NCI-H1105 treated with DMSO at 0.1 percent for 48 hours (cell line): ENCODE measurements at places on chromosomes 11 and 22.

DNA sequence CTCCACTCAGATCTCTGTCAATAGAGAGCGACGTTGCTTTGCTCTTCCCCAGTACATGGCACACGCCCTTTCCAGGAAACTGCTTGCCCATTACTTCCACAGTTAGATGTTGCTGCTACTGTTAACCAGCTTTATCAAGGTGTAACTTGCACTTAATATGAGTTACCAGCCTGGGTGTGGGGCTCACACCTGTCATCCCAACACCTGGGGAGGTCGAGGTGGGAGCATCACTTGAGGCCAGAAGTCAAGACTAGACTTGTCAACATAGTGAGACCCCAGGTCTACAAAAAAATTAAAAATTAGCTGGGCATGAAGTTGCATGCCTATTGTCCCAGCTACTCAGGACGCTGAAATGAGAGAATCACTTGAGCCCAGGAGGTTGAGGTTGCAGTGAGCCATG lies 177.1 kb upstream of the B3GAT1 start:
- DNase-seq: no peak

- no peak for DNase-seq
These were observed 5.8 kb upstream of the CELF1 start for GRCh38 chr11:47558695-47559094.

GRCh38 chr22:19526702-19527111 lies 2.5 kb upstream of the CLDN5 start:
- DNase-seq: no peak

DNA sequence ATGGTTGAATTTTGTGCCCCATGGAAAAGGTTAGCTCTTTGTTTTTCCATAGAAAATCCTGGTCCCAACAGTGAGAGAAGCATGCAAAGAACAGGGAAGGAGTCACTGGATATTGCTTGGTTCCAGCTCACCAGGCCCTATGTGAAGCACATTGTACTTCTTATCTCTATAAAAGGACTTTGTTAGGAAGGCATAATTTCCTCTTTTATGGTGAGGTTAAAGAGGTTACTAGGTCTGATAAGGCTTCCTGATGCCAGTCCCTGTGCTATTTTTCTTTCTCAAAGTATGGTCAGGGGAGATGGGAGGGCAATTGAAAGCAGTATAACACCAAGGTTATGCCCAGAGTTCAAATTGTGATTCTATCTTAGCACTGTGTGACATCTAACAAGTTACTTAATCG lies 162.6 kb downstream of the KIF18A start:
- no peak for DNase-seq

DNA sequence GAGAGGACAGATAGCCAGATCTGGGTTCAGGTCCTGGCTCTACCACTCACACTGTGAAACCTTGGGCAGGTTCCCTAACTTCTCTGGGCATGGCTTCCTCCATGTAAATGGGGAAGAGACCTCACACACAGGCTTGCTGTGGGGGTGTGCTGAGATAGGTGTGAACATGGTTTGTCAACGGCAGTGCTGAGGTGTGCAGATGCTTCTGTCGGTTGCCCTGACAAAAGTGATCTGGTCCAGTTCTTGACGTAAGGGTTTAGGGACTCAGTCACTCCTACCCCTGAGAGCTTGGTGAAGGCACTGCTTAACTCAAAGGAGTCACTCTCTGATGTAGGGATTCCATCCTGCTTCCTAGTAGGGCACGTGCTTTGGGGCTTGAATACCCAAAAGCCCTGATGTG lies 2.0 kb downstream of the C1QTNF4 start:
- no peak for DNase-seq

- no peak for DNase-seq
These were observed 48.2 kb downstream of the MOB2 start for GRCh38 chr11:1438261-1438966.

DNA sequence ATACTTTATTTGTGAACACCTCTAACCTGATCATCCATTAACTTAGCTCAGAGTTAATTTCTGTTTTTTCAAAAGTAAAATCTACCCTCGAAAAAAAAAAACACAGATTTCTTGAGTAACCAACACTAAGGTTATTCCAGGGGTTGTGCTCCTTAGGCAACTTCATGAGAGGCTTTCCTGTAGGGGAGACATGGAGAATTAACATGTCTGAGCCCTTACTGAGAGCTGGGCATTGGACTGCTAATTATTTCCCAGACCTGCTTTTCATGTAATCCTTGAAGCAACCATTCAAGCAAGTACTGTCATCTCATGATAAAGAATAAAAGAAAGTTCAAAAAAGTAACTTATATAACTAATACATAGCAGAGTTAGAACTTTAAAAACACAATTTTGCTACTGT lies 13.5 kb upstream of the UPB1 start:
- DNase-seq: no peak

- DNase-seq: no peak
These were observed 80.5 kb downstream of the PGR start for GRCh38 chr11:101049123-101049522.

DNA sequence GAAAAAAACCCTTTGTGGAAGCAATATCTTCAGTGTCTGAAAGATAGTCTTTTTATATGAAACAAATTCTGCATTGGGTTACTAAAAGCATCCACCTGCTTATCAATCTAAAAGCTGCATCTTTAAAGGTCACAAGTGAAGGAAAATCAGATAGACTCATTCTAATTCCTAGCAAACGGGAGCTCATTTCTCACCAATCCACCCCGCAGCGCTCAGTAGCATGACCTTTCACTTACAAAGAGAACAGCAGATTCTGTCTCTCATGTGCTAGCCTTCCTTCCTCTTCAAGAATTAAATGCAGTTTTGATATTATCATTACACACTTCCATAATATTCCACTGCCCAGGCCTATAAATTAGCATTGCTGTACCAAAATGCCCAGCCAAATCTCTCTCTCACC lies 212.9 kb downstream of the CADM1 start:
- DNase-seq: no peak

DNA sequence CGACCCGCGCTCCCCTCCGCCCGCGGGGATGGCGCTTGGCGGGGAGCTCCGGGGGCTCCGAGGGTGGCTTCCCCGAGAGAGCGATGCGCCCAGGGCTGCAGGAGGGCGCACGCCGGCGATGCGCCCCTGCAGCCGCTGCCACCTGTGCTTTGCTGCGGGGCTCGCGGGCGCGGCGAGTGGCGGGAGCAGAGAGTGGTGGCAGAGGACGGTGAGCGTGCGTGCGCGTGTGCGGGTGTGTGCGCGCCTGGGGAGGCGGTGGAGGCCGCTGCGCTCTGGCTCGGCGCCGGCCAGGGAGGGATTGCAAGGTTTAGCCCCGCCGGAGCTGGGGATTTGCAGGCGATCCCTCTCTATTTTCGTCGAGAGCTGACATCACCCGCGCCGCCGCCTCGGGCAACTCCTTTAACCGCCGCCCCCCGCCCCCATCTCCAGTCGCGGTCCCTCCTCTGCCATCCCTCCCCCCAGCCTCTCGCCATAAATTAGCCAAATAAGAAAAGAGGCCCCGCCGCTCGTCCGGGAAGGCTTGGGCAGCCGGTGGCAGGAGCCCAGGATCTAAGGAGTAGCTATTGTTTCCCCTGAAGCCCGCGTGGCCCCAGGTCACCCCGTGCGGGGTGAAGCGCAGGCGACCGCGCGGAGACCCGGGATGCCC lies at the start of gene SLC1A2:
Gene SLC1A2, minus strand, starts transcription at position 375 of the 646 bp plus-strand sequence. CDS start 592 bp downstream, outside the sequence.
- peak; percentile 54 for DNase-seq

- DNase-seq: no peak
These were observed 11.9 kb downstream of the HIPK3 start for GRCh38 chr11:33268945-33269540.

GRCh38 chr22:39938509-39939111 lies 21.6 kb upstream of the TMA7B start:
- DNase-seq: no peak

DNA sequence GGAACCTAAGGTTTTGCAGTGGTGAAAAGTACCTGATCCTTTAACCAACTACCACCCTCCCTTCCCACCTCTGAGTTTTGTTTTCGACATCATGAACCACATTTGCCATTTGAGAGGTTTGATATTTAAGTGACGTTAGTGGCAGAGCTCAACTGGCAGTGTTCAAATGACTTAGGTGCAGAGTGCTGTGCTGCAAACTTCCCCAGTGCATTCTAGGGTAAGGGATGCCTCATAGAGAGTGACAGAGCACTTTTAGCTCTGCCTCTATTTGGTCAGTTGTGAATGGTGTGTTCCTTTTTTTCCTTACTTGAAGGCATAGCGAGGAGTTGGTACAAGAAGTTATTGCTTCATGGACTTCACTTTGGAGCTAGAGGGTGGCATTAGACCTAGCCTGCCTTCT lies 9.4 kb downstream of the BMAL1 start:
- no peak for DNase-seq

DNA sequence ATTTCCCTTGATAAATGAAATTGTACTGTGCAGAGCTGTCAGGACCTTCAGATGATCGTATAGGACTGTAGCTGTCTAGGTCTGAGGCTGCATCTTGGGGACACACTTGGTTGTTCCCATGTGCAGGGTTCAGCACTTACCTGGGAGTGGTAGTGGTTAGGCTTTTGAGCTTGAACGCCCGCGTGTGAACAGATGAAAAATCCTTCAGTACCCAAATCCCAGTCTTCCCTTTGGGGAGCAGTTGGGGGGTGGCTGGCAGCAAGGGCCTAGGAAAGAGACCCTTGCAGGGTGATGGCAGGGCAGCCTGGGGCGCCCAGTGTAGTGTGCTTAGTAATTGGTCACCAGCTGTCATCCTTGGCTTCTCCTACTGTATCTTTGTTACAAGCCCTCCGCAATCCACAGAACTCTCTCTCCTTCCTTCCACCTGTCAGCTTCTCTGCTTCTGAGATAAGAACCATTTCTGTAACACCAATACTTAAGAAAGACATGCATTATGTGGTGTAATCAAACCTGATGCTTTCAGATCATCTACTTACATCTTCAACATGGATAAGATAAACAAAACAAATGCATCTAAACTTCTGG lies 64.6 kb downstream of the MORC2 start:
- DNase-seq: no peak

DNA sequence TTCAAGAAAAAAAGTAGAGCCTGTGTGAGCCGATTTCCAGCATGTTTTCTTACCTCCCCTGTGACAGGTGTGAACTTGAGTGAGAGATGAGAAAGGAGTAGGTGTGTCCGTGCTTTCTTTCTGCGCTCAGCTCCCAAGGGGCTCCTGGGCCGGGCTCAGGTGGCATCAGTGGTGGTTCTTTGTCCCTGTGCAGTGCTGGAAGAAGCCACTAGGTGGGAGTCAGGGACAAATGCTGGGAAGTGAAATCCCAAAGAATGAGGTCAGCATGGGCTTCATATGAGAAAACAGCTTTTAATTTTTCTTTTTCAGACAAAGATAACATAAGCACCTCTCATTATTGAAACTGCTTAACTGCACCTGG lies 57.8 kb downstream of the PPFIBP2 start:
- peak; percentile 80 for DNase-seq

- DNase-seq: no peak
These were observed 14.4 kb downstream of the MMP7 start for GRCh38 chr11:102516179-102516578.

DNA sequence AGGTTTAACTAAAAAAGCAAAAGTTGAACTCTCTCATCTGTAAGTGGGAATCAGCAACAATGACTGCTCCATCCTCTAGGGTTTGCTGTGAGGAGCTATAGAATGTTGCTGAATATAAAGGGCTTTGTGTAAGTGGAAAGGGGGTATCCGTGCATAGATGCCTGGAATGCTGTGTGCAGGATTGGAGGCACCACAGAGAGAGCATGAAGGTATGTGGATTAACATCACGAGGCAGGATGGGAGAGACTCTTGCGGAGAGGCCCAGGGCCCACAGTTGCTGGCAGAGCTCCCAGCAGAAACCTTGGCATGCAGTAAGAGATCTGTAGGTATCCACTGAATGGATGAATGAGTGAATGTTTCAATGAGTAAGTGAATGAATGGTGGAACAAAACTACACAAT lies 298.7 kb upstream of the DDI1 start:
- no peak for DNase-seq

DNA sequence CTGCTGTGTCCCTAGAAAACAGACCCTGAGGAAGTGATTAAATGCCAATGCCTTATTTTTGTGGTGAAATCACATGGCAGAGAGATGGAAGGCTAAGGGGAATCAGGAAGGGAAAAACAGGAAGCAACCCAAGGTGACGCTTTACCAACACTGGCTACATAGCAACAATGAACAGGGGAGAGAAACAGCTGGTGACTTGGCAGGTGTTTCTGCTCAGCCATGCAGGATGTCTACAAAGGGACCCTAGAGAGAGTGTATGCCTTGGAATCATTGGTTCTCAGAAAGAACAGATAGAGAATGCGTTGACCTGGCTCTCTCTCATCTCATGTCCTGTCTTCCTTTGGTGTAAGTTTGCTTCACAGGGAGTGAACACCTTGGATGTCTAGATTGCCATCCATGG lies 911.9 kb downstream of the OPCML start:
- peak; percentile 13 for DNase-seq
